Activated naive CD8-positive, alpha-beta T cell treated with anti-CD3 and anti-CD28 coated beads for 36 hours (primary cell): ENCODE measurements at places on chromosomes 5 and 9. TPM values are rescaled to one million over a fixed set of nuclear protein-coding genes. Genes with fewer than 3 reads are reported as not detected.

SLC34A3 gene
- not detected for total RNA-seq

MAP3K1 gene
- total RNA-seq, result 10.6 TPM

WNT8A gene
- not detected for total RNA-seq

DNA sequence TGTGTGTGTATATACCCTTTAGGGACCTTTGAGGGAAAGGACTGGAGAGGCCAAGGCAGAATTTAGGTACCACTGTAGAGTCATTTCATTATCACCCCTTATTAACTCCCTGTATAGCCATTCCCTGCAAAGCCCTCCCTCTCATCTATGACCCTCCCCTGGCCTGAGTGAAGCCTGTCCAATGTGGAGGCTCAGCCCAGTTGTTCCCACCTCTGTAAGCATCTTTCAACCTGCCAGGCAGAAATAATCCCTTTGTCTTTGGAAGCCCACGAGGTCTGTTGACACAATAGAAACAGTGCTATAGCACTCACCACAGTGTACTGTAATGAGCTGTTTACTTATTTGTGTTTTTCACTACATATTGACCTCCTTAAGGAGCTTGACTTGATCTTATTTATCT is 88.5 kb upstream of the SEMA6A start:
- H3K4me3 ChIP-seq, result no peak overlapping the region
- DNase-seq, result no peak
- no peaks in the 10 kb centered on the region for H3K4me1 ChIP-seq
- H3K27ac ChIP-seq, result no peak overlapping the region

DNA sequence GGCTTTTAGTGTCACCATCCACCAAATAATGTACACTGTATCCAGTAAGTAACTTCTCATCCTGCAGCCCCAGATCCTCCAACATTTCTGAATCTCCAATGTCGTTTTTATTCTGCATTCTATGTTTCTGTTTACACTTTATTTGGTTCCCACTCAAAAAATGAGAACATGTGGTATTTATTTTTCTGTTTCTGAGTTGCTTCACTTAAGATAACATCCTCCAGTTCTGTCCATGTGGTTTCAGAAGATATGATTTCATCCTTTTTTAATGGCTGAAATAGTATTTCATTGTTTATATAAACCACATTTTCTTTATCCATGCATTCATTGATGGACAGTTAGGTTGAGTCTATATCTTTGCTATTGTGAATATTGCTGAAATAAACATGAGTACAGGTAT is 677.3 kb upstream of the FTMT start:
- H3K4me1 ChIP-seq, result no peaks in the 10 kb centered on the region
- H3K36me3 ChIP-seq, result no peaks in the 10 kb centered on the region
- no peak overlapping the region for H3K27ac ChIP-seq
- H3K4me3 ChIP-seq, result no peak overlapping the region
- DNase-seq, result no peak
- H3K27me3 ChIP-seq, result no peaks in the 10 kb centered on the region

SPATA31A3 gene
- total RNA-seq, result not detected

GRCh38 chr5:6161257-6161656 is 217.1 kb downstream of the MED10 start:
- DNase-seq, result no peak
- H3K4me3 ChIP-seq, result no peak overlapping the region
- no peak overlapping the region for H3K27ac ChIP-seq
- H3K27me3 ChIP-seq, result peaks cover 25% of the 10 kb centered on the region

PCDHB11 gene
- not detected for total RNA-seq

- no peak overlapping the region for H3K27ac ChIP-seq
- DNase-seq, result no peak
- no peak overlapping the region for H3K4me3 ChIP-seq
- no peaks in the 10 kb centered on the region for H3K27me3 ChIP-seq
- H3K4me1 ChIP-seq, result peaks cover 8% of the 10 kb centered on the region
Observed at GRCh38 chr5:423626-424261, 19.2 kb upstream of the EXOC3 start.

TPM2 gene
- total RNA-seq, result 4.6 TPM

- no peak overlapping the region for H3K4me3 ChIP-seq
- H3K36me3 ChIP-seq, result peaks cover 14% of the 10 kb centered on the region
- no peak overlapping the region for H3K27ac ChIP-seq
Observed at GRCh38 chr9:128913995-128914772, 6.6 kb upstream of the PHYHD1 start.

SPATA31D4 gene
- not detected for total RNA-seq

DNA sequence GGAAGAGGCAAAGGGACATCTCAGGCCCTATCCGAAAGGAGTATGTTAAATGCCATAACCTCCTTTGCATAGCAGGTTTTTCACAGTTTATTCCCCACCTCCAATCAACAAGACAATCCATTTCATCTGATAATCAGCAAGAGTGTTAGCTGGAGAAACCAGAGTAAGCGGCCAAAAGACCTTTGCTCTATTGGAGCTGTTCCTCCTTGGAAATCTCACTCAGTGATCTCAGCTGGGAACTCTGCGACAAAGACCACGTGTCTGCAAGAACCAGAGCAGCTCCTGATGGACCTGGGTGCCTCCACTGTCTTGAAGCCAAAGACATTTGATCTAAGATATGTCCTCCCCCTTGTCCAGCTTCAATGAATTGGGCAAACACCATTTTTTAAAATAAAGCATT is 241.0 kb downstream of the SEC61B start:
- H3K36me3 ChIP-seq, result no peaks in the 10 kb centered on the region
- H3K4me3 ChIP-seq, result no peak overlapping the region
- no peaks in the 10 kb centered on the region for H3K27me3 ChIP-seq

GRCh38 chr5:38284384-38284783 is 26.0 kb downstream of the EGFLAM start:
- H3K4me1 ChIP-seq, result no peaks in the 10 kb centered on the region
- H3K27me3 ChIP-seq, result no peaks in the 10 kb centered on the region
- no peak for DNase-seq
- no peak overlapping the region for H3K27ac ChIP-seq

SPINK4 gene
- total RNA-seq, result not detected

GRCh38 chr5:58263296-58263695 is 196.6 kb downstream of the PLK2 start:
- no peak for DNase-seq
- H3K36me3 ChIP-seq, result no peaks in the 10 kb centered on the region
- no peak overlapping the region for H3K27ac ChIP-seq
- H3K4me3 ChIP-seq, result no peak overlapping the region
- no peaks in the 10 kb centered on the region for H3K4me1 ChIP-seq
- peaks cover 7% of the 10 kb centered on the region for H3K27me3 ChIP-seq

PROB1 gene
- 5.5 TPM for total RNA-seq

CACNA1B gene
- total RNA-seq, result not detected

GRCh38 chr5:118506217-118506852 is 482.0 kb downstream of the DTWD2 start:
- no peaks in the 10 kb centered on the region for H3K36me3 ChIP-seq
- H3K4me3 ChIP-seq, result no peak overlapping the region
- H3K4me1 ChIP-seq, result no peaks in the 10 kb centered on the region
- peaks cover 4% of the 10 kb centered on the region for H3K27me3 ChIP-seq

- H3K27ac ChIP-seq, result no peak overlapping the region
- H3K4me1 ChIP-seq, result no peaks in the 10 kb centered on the region
- H3K36me3 ChIP-seq, result no peaks in the 10 kb centered on the region
- DNase-seq, result no peak
- H3K4me3 ChIP-seq, result no peak overlapping the region
- no peaks in the 10 kb centered on the region for H3K27me3 ChIP-seq
Observed at GRCh38 chr9:93294011-93294410, 110.1 kb downstream of the WNK2 start.

- no peak overlapping the region for H3K4me3 ChIP-seq
- H3K36me3 ChIP-seq, result no peaks in the 10 kb centered on the region
- no peaks in the 10 kb centered on the region for H3K4me1 ChIP-seq
- no peak for DNase-seq
- H3K27me3 ChIP-seq, result no peaks in the 10 kb centered on the region
Observed at GRCh38 chr9:69215774-69216485, 41.9 kb downstream of the TJP2 start.

SARDH gene
- 2.3 TPM for total RNA-seq

- H3K36me3 ChIP-seq, result no peaks in the 10 kb centered on the region
- H3K27ac ChIP-seq, result no peak overlapping the region
- no peaks in the 10 kb centered on the region for H3K4me1 ChIP-seq
- H3K27me3 ChIP-seq, result no peaks in the 10 kb centered on the region
Observed at GRCh38 chr5:13921578-13921977, 22.9 kb downstream of the DNAH5 start.

- DNase-seq, result no peak
- no peaks in the 10 kb centered on the region for H3K4me1 ChIP-seq
- H3K27me3 ChIP-seq, result no peaks in the 10 kb centered on the region
- no peak overlapping the region for H3K4me3 ChIP-seq
Observed at GRCh38 chr9:116763770-116764169, 76.7 kb downstream of the TRIM32 start.

GRCh38 chr5:122421374-122422079 is 109.5 kb downstream of the SNCAIP start:
- no peak overlapping the region for H3K4me3 ChIP-seq
- H3K27ac ChIP-seq, result no peak overlapping the region
- H3K36me3 ChIP-seq, result no peaks in the 10 kb centered on the region
- H3K4me1 ChIP-seq, result no peaks in the 10 kb centered on the region

GRCh38 chr5:167296066-167296465 is 995.4 kb upstream of the WWC1 start:
- no peak overlapping the region for H3K27ac ChIP-seq
- H3K36me3 ChIP-seq, result no peaks in the 10 kb centered on the region
- DNase-seq, result no peak
- no peak overlapping the region for H3K4me3 ChIP-seq
- no peaks in the 10 kb centered on the region for H3K4me1 ChIP-seq

DNA sequence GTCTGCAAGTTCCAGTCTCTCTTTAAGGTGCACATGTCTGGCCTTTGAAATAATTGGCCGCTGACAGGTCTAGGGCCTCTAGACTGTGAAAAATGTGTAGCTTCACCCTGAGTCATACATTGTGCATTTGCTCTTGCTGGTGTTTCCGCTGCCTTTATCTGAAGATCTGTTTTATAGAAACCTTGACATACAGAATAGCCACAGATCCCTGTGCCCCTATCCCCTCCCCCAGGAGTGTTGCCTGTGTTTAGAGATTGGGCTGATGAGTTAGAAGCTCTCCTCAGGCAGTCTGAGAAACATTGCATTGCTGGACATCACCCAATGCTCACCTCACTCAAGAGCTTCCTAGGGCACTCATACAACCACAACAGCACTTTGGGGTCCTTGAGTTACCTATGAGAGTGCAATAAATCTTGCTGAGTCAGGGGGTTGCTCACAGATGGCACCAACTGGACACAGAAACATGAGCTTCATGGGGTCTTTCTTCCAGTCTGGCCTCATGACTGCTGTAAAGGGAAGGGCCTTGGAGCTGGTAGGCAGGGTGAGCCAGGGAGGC is 3.8 kb upstream of the ZNF782 start:
- peaks cover 19% of the 10 kb centered on the region for H3K27me3 ChIP-seq
- peaks cover 2% of the 10 kb centered on the region for H3K36me3 ChIP-seq
- no peak overlapping the region for H3K27ac ChIP-seq
- H3K4me1 ChIP-seq, result peaks cover 17% of the 10 kb centered on the region

SKP2 gene
- 61.6 TPM for total RNA-seq

- peaks cover 6% of the 10 kb centered on the region for H3K27me3 ChIP-seq
- H3K36me3 ChIP-seq, result peaks cover 22% of the 10 kb centered on the region
- no peak overlapping the region for H3K27ac ChIP-seq
- peaks cover 17% of the 10 kb centered on the region for H3K4me1 ChIP-seq
Observed at GRCh38 chr9:132774886-132775285, 103.2 kb downstream of the AK8 start.
